Right cardiac atrium (tissue), 5 donors: ENCODE measurements at places on chromosomes 11 and 22.

GRCh38 chr11:84247129-84247528 is 961.0 kb upstream of the CCDC90B start:
- no peak for DNase-seq

DNA sequence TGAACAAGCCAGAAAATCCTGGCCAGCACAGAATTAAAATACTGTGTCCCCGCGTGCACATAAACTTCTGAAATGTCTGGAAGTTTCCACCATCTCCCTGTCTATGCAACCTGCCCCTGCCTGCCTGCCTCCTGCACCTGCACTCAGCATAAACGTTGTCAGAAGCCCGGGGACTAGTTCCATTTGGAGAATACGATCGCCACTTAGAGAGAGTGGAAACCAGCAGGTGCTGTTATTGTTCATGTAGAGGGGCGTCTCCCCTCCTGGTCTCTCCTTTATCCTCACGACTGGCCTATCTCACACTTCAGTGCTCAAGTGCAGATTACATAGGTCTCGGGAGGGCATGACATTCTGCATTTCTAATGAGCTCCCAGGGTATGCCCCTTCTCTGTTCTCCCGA is 35.6 kb downstream of the MPPED1 start:
- no peak for DNase-seq

DNA sequence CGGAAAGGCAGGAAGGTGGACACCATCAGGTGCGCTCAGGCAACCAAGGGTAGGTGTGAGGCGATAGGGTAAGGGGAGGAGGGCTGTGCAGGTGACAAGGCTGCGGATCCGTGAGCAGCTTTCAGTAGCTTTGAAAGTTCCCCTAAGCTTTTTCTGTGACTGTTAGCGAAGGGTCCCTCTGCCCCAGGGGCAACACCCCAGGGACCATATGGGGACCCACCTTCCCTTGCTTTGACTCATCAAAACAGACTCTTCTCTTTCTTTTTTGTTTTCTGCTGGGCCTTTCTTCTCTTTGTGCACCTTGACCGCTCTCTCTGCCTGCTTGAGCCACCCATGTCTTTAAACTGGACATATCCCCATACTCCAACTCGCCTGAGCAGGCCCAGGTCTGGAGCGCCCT is 136.9 kb downstream of the FEZ1 start:
- no peak for DNase-seq

DNA sequence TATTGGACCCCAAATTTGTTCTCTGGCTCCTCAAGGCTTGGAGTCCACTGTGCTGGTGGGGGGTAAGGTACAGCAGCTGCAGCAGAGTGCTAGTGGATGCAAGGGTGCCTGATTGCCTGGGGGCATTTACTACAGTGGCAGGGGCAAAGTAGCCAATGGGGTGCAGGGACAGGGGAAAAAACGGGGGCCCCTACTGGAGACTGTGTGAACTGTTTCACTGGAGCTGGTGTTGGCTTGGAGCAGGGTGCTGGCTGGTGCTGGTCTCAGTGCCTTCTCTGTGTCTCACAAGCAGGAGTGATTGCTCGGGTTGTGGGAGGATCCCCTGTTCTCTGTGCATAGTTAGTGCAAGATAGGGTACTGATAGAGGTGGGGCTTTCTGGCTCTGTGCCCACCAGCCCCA is 935.9 kb downstream of the JRKL start:
- no peak for DNase-seq

- DNase-seq: no peak
Measured at GRCh38 chr22:23684026-23684425, 6.8 kb upstream of the RGL4 start.

DNA sequence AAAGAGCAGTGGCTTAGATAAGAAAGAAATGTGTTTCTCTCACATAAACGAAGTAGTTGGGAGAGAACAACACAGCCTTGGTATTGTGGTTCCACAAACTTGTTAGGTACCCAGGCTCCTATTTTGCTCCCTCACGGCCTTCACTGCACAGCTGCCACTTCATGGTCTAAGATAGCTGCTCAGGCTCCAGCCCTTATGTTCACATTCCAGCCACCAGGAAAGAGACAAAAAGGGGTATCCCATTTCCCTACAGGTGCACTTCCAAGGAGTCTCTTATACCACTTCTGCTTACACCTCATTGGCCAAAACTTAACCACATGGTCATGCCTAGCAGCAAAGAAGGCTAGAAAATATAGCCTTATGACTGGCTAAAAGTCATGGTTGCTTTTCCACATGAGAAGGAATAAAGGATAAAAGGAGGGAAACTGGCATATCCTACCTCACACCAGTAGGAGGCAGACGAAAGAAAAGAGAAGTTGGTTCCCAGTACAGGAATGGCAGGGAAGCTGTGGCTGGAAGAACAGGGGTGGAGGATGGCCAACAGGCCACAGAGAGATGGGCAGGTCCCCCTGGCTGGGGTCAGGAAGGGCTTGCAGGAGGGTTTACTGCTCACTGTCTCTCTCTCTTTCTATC is 5.4 kb upstream of the HDHD5 start:
- DNase-seq: no peak

GRCh38 chr11:58830673-58831301 is 13.7 kb downstream of the GLYATL2 start:
- DNase-seq: peak; percentile 39

- DNase-seq: no peak
Measured at GRCh38 chr11:106986261-106986660, 32.0 kb downstream of the GUCY1A2 start.

- peak; percentile 68 for DNase-seq
Measured at GRCh38 chr11:68036717-68037239, 2.0 kb upstream of the TCIRG1 start.

DNA sequence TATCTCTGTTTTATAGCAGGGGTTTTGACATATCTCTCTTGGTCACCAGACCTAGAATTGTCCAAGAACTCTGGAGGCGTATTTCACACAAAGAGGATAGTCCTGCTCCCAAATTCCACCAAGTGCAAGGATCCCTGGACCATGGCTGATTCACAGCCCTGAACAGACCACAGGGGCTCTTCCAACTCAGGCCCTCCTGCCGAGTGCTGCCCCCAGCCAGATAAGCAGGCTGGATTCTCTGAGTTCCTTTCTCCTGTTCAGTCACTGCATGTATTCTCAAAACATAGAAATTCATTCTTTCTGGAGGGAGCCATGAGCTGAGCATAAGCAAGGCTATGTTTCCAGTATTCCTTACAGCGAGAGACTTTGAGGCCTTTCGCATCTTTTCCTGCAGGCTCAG is 13.4 kb upstream of the PLEKHB1 start:
- DNase-seq: no peak

DNA sequence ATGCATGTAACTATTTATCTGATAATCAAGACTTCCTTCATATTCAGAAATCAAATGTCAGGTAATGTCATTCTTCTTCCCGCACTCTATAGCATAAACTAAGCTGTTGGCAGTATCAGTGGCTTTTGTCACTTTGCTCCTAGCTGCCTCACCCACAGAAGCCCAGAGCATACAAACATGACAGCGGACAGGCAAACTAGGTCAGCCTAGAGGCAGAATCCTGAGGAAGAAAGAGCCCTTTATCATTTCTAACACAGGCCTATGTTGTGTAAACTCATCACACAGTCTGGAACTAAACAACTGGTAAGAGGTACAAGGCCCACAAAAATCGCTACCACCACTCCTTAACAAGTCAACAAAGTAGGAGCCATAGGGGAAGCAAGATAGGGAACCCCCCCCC is 21.0 kb downstream of the GUCY1A2 start:
- DNase-seq: no peak

DNA sequence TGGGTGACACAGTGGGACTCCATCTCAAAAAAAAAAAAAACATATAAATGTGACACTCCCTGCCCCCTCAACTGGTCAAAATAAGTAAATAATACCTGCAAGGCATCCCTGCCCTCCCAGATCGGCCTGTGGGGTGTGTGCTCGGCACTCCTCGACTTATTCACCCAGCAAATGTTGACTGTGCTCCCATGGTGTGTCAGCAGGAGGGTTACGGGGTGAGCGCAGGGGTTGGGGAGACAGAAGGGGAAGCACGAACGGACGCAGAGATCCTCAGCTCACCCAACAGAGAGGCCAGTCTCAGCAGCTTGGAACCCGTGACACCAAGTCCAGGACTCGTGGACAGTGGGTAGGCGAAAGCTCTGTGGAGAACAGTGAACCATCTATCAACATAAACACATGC is 1.6 kb upstream of the ADM2 start:
- DNase-seq: no peak

DNA sequence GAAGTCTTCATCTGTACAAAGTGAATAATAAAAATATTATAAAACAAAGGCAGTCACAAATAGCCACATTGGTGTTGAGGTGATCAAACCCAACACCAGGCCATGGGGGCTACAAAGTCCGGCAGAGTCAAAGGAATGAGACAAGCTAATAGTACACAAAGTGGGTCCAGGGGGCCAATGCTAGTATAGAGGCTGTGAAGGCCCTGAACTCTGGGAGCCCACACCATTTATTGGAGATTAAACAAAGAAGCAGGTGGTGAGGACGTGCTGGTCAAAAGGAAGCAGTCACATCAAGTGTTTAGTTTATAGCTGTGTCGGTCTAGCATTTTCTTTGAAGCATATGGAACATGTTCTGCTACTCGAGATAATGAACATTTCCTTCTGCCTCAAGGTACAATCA is 58.6 kb upstream of the CCT8L2 start:
- no peak for DNase-seq

DNA sequence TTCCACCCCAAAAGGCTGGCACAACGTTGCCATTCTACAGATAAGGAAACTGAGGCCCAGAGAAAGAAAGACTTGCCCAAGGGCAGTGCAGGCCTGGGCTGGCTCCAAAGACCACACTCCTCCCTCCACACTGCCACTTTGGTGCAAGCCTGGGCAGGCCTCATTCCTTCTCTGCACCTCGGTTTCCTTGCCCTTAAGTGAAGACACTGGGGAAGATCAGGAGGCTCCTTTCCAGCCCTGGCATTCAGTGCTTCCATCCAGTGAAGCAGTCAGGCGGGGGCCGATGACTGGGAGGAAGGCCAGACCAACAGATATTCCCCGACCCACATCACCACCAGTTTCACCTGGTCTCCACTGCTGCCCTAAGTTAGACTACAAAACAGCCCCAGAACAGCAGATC is 18.3 kb upstream of the TCF20 start:
- DNase-seq: peak; percentile 11

DNA sequence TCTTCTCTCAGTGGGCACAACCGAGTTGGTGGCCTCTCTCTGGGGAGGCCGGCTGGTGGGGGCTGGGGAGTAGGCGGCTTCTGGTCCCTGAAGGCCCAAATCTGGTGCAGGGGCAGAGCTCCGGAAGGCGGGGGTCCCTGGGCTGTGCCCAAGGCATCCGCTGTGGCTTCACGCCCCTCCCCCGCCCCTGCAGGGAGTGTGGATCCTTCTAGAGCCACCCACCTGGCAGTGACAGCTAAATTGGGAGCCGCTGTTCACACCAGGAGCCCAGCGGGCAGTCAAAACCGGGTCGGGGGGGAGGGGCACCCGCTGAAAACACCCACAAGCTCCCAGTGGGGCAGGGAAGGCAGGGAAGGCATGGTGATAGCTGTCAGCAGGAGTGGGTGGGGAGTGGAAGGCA is 4.6 kb upstream of the RTN4R start:
- DNase-seq: peak; percentile 46

GRCh38 chr11:35349897-35350296 is 69.5 kb downstream of the SLC1A2 start:
- DNase-seq: no peak

- DNase-seq: no peak
Measured at GRCh38 chr22:20783844-20784723, 10.2 kb downstream of the SERPIND1 start.

GRCh38 chr11:65606876-65607613 is 7.0 kb downstream of the MAP3K11 start:
- DNase-seq: peak; percentile 98

DNA sequence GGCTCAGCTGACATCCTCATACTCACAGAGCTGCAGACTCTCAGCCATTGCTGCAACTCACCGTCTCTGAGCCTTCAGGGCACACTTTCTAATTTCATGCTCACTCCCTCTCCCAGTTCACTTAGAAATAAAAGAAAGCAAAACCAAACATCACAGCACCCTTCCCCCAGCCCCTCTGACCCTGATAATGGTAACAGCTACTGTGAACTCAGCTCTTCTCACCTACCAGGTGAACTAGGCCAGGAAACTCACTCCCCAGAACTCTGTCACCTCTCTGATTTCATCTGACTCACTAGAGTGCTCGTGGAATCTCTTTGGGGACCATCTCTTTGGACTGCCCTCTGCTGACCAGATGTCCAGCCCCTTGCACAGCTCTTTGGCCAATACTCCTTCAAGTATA is 14.5 kb upstream of the PARVA start:
- no peak for DNase-seq

GRCh38 chr11:96111308-96111707 is 187.4 kb upstream of the MTMR2 start:
- DNase-seq: no peak

DNA sequence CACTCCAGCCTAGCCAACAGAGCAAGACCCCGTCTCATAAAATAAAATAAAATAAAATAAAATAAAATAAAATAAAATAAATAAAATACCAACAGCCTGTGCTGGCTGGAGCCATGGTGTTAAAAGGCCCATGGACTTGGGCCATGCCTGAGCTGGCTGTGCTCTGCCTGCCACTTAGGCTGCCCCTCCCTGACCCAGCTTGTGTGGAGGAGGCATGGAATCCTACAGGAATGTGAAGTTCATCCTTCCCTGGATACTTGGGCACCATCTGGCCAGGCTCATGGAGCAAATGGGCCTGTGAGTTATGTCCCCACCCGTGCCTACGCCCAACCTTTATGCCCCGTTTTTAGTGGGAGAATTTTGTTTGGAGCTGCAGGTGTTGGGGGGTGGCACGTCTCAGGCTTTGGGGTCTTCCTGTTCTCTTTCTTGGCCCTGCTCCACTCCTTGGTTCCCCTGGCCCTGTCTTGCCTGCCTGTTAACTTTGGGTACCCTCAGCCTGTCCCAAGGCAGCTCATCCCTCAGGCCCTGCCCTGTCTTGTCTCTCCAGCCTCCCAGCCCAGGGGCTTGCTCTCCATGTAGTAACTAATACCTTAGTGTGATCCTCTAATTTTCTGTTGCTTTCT is 51.3 kb downstream of the BCR start:
- peak; percentile 20 for DNase-seq

DNA sequence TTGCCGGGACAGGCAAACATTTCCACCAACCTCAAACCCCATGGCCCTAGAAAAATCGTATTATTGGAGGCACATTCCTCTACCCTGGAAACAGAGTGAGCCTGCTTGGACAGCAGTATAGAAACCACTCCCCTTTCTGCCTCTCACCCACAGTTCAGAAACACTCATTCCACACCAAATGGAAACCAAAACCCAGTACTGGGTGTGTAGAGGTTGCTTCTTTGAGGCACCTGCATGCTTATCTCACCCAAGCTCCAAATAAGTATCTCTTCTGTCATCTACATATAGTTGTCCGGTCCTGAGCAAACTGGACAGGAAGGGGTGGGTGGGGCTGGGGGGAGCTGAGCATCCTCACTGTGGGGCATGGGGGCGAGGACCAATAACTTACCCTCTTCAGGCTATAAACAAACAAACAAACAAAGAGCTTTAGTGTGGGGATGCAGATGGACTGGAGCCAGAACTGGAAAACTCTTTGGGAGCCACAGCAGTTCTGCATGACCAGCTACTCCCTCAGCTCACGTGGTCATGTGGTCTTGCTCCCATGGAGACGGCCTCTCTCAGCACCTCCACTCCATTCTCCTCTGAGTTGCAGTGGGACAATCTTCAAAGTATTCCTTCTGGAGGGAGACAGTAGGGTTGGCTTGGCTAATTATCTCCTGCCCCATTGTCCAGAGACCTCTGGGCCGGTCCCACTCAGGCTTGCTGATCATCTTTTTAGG is 1.0 kb upstream of the PLAAT2 start:
- DNase-seq: no peak

- no peak for DNase-seq
Measured at GRCh38 chr11:45924036-45924915, 1.8 kb downstream of the LARGE2 start.

- no peak for DNase-seq
Measured at GRCh38 chr11:126791446-126791845, 209.1 kb downstream of the KIRREL3 start.
